NCI-H446 (cell line): ENCODE measurements at places on chromosomes 7 and 10.
A peak's percentile ranks its signal among the peaks of the same experiment; 100 is the strongest.

DNA sequence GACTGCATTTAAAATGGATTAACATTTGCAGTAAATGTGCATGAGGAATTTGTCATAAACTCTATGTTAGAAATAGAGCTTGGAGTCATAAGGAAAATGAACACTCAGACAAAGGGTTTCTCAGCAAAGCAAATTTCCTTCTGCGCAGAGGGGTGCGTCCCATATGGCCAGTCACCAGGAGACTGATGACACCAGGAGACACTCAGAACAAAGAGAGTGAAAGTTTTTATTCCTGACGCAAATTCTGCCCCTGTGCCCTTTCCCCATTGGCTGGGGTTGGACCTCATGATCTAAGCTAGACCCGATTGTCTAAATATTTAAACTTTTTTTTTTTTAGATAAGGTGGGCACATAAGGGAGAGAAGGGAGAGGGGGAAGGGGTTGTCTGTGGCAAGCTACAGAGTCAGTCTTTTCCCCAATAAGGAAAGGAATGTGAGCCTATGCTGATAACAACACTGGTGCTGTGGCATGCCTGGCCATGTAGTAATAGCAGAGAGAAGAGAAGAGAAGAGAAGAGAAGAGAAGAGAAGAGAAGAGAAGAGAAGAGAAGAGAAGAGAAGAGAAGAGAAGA is 202.0 kb downstream of the POM121L12 start:
- no peak for DNase-seq

- DNase-seq, result no peak
Measured at GRCh38 chr7:129561677-129562359, 49.7 kb upstream of the NRF1 start.

DNA sequence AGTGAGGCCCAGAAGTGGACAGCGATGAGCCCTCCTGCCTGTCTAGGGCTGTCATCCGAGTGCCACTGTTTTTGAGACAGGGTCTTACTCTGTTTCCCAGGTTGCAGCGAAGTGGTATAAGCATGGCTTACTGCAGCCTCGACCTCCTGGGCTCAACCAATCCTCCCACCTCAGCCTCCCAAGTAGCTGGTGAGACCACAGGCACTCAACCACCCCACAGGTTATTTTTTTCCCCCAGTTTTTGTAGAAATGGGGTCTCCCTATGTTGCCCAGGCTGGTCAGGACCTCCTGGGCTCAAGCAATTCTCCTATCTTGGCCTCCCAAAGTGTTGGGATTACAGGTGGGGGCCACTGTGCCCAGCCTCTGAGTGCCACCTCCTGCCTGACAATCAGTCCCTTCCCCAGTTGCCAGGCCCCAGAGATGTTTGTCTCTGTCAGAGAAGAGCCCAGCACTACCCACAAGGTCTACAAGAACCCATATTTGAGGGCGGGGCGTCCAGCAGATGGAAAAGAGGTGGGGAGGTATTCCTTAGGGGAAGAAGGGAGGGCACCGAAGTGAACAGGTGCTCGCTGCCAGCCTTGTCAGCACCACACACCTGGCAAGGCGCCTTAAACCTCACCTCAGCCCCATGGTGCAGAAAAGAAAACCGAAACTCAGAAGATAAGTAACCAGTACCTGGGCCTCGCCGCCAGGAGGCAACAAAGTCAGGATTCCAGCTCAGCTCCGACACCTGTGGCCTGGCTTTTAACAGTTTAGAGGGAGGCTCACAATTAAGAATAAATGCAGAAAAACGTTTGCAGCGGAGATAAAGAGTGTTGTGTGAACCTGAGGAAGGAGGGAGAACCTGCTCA is 77.4 kb upstream of the ANLN start:
- DNase-seq, result no peak

DNA sequence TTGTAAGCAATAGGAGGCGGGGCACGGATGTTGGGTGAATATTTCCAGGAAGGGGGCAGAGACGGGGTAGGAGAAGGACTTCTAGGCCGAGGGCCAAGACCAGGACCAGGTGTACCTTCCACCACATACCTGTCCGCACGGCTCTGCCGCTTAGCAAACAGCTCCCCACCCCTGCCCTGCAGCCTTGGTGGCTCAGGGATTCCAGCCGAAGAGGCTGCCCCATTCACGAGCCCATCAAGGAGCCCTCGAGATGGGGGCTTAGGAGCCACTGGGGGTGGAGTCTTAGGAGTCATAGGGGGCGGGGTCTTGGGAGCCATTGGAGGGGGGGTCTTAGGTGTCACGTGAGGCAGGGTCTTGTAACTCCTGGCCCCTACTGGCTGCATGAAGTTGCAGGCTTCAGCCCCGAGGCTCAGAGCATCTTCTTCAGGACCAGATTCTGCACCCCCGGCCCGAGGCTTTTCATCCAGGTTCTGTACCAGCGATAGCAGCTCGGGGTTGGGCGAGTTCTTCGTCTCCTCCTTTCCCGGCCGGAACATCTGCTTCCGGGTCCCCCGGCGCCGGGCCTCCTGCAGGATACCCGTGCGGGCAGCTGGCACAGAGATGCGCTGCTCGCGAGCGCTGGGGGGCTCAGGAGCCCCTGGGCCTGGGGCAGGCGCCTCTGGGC is 6.1 kb upstream of the MYOZ1 start:
- no peak for DNase-seq

DNA sequence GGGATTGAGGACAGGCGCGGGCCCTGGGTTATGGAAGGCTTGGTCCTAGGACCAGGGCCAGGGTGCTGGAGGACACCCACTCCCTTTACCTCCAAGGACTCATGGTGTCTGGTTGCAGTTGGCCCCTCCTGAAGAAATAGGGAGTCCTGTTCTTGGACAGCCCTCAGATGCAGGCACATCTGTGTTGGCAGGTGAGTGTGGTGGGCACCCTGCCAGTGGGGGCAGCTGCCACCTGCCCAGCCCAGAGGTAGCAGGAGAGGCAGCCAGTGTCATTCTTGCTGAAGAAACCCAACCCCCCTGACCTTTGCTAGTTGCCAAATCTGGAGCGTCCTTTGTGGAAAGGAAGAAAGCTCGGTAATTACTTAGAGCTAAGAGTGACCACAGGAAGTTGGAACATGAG is 8.3 kb downstream of the GALNT17 start:
- no peak for DNase-seq

- no peak for DNase-seq
Measured at GRCh38 chr7:39749177-39749576, 125.8 kb downstream of the RALA start.

DNA sequence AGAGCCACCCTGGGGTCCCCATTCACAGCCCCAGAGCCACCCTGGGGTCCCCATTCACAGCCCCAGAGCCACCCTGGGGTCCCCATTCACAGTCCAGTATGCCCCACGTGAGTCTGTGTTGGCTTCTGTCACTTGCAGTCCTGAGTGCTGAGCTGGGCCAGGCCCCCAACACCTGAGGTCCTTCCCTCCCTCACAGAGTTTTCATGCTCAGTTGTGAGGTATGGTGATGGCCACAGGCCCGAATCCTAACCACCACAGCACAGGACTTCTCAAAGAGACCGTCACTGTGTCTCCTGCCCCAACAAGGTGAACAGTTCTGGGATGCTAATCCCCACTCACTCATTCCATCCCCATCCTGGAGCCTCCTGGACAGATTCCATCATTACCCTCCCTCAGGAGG is 239.2 kb downstream of the PTPRN2 start:
- no peak for DNase-seq

GRCh38 chr7:69042138-69042537 is 556.1 kb upstream of the AUTS2 start:
- DNase-seq, result no peak

- DNase-seq, result no peak
Measured at GRCh38 chr7:94398841-94399240, 4.1 kb downstream of the COL1A2 start.

- no peak for DNase-seq
Measured at GRCh38 chr7:156480671-156481070, 159.9 kb upstream of the RNF32 start.

- no peak for DNase-seq
Measured at GRCh38 chr7:89839329-89839728, 314.9 kb upstream of the STEAP1 start.

DNA sequence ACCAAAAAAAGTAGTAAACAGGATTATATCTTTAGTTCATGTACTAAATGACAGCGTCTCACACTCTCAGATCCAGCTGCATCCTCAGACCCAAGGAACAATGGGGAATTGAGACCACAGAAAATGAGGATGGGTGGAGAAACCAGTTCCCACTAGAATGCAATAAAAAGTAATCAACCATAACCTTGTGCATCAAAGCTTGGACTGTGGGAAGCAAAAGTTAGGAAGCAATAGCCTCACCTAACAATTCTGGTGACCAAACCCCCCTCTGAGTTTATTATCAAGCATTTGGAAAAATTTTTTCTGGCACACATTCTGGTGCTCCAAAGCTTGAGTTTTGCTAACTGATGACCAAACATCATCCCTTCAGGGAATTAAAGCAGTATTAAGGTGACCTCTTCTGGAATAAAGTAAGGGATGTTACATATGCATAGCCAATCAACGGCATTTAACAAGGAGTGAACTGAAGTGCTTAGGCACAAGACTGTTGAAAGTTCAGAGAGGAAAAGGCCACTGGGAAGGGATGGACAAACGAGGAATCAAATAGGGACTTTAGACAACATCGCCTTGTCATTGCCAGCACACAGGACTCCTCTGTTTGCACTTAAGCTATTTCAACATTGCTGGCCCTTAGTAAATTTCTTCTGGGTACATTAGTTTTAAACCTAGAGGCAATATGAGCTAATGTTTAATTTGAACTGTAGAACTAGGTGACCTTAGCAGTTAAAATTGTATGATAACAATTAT is 1.2 kb upstream of the MAT1A start:
- no peak for DNase-seq

GRCh38 chr10:112258407-112258806 is 24.8 kb upstream of the TECTB start:
- no peak for DNase-seq

DNA sequence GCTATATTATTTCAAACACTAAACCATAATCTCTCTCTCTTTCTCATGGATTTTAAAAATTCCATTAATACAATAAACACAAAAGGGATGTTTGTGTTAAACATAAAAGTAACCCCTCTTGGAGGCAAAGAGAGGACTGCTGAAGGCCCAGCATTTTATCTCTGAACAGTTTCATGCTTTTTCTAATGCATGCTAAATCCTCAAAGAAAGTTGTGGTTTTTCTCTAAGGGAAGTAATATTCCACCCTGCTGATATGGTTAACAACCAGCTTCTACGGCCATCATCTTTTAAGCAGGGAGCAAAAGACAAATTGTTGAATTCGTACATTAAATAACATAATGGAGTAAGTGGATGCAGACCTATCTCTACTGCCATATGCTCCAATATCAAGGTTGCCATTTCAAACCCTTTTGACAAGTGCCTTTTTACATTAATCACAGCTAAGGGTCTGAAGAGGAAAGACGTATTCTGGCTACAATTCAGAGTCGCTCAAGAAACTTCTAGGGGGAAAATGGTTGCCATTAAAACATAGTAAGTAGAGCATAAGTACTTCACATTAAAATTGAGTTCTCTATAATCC is 103.1 kb downstream of the SLC25A13 start:
- no peak for DNase-seq

DNA sequence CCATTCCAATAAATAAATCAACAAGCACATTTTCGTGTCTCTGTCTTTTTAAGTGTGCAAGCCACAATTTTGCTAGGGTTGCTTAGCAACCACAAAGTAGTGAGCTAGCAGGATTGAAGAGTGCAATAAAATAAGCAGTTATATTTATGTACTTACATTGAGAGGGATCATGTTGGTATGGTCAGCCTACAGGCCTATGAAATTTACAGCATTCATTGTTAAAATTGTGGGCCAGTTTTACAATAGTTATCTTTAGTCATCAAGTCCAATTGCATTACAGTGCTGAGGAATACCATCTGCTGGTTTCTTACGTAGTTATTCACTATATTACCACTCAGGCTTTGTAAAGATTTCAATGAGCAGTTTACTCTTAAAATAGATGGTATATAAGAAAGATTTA is 192.5 kb upstream of the POT1 start:
- no peak for DNase-seq

GRCh38 chr10:86346799-86347665 is 19.6 kb downstream of the GRID1 start:
- DNase-seq, result no peak

DNA sequence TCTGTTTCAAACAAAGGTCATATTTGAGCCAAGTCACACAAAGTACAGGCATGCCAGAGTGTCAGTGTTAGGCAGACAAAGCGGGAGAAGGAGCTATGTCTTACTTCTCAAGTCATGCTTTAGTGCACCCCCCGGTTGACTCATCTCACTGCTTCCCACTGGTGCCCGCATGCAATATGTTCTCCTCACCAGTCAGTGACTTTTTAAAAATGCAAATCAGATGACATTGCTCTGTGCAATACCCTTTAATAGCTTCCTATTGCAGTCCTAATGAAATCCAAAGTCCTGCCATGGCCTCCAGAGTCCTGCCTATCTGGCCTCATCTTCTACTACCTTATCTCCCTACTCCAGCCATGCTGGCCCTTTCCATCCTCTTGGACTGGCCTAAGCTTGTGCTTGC is 429.1 kb downstream of the ACTR3B start:
- DNase-seq, result no peak

DNA sequence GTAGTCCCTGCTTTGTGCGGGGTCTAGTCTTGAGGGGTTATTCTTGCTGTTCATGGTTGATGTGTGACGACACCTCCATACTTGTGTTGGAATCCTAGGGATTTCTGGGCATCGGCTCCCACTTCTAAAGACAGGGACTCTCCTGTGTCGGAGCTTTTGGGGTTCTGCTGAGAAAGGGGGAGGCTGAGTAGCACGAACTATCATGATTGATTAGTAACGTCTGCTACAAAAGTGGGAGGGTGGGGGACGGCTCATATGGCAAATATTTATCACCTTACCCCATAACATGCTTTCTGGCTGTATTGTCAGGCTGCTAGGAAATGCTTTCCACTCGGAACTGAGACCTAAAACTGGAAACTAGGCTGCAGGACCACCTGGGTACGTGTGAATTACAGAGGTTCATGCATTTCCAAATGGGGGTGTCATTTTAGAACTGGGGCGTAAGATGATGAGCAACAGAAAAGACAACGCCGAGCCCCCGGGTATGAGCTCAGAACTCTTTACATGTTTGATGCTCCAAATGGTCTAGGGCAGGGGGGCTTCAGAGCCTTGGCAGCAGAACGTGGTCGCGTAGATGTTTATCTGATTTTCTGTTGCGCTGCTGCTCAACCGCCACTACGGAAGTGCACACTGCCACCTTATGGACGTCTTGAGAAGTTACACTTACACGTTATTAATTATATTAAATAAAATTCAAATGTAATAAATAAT is 15.1 kb upstream of the NME8 start:
- peak; percentile 76 for DNase-seq

- DNase-seq, result no peak
Measured at GRCh38 chr7:135375908-135376699, 133.8 kb downstream of the CNOT4 start.

- no peak for DNase-seq
Measured at GRCh38 chr10:11483201-11484148, 128.0 kb downstream of the USP6NL start.
